Activated naive CD4-positive, alpha-beta T cell treated with anti-CD3 and anti-CD28 coated beads, Interleukin-2, amount 50 U/mL, for 16 hours (primary cell): ENCODE measurements at places on chromosomes 3 and 15.
A peak's percentile ranks its signal among the peaks of the same experiment; 100 is the strongest.

DNA sequence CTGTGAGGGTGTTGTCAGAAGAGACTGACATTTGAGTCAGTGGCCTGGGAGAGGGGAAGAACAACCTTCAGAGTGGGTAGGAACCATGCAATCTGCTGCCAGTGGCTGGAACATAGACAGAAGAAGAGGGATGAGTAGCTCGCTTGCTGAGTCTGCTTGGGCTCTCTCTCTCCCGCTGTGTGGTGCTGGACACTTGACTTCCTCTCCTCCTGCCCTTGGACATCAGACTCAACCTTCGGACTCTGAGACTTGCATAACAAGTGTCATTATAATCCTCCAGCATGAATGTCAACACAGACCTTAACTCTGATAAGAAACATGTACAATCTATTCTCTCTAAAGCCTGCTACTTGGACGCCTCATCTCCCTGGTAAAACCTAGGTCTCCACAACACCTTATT is 5.9 kb upstream of the NMD3 start:
- DNase-seq: no peak

GRCh38 chr3:58035524-58036255 is 27.5 kb downstream of the FLNB start:
- no peak for DNase-seq

- DNase-seq: peak; percentile 64
These were observed 89.3 kb upstream of the C2CD4B start for GRCh38 chr15:62254137-62254934.

- DNase-seq: peak; percentile 83
These were observed 23.6 kb downstream of the SEC61A1 start for GRCh38 chr3:128075522-128076482.

DNA sequence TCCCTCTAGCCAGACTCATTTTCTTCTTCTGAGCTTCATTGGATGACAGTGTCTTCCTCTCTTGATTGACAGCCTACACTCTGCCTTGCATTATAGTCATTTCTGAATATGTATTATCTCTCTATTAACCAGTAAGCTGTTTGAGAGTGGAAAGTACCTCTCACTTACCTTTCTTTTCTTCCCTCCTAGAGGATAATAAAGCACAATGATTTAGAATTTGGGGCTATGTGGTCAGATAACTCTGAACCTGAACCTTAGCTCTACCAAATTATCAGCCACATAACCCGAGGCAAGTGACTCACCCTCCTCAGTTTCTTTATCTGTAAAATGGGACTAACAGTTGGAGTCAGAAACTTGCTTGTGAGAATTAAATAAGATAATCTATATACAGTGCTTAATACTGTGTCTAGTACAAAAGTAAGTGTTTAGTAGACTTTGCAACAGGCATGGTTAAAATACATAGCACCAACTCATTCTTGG is 331.8 kb upstream of the TBL1XR1 start:
- no peak for DNase-seq

GRCh38 chr15:58529041-58529440 is 97.2 kb downstream of the LIPC start:
- no peak for DNase-seq

GRCh38 chr3:42711491-42712343 is 9.1 kb upstream of the HHATL start:
- no peak for DNase-seq

DNA sequence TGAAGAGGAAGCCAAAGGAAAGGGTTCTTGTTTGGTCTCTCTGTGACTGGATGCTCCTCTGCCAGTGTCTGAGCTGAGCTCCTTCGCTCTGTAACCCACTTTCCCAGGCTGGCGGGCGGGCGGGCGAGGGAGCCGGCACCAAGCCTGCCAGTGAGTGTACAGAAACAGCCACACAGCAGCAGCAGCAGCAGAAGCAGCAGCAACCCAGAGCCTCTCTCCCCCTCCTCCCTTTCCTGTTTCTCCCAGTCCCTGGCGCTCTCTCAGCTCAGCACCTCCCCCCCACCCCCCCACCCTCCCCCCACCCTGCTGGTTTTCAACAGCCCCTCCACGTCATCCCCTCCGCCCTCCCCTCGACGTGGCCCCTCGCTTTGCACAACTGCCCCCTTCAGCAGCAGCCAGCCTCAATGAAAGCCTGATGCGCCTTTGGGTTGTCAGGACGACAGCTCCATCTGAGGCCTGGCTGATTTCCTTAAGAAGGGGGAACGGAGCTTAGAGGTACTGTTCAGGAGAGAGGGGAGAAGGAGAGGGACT is at the start of gene LSAMP:
LSAMP (minus strand) TSS at position 177 of the 531 bp plus-strand sequence.
- no peak for DNase-seq

DNA sequence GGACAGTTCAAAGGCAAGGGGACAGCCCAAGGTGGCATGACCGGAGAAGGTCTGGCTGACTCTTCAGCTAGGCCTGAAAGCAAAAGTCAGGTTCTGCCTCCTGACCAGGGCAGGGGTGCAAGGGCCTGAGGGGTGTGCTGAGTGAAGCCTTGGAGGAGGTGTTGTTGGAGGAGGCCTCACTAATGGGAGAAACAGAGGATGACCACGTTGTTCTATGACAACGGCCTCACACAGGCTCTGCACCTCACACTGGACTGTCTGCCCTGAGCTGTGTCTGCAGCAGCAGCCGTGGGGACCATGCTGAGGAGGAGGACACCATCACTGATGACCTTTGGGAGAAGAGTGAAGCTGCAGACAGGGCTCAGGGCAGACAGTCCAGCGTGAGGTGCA is 116.9 kb upstream of the ABHD17C start:
- DNase-seq: no peak

DNA sequence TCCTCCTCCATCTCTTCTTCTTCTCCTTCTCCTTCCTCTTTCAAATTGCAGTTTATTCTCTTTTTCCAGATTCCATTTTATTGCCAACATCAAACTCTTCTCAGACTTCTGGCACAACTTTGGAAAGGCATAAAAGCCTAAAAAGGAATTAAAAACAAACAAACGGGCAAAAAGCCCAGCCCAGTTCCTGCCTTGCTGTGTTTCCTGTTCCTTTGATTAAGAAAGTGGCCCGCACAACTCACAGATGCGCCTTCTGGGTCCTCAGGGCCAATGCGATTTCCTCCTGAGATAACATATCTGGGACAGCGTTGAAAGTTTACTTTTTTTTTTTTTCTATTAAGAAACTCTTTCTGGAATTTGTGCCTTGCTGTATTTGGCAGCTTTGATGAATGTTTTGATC is 158.7 kb upstream of the UBE3A start:
- DNase-seq: no peak

DNA sequence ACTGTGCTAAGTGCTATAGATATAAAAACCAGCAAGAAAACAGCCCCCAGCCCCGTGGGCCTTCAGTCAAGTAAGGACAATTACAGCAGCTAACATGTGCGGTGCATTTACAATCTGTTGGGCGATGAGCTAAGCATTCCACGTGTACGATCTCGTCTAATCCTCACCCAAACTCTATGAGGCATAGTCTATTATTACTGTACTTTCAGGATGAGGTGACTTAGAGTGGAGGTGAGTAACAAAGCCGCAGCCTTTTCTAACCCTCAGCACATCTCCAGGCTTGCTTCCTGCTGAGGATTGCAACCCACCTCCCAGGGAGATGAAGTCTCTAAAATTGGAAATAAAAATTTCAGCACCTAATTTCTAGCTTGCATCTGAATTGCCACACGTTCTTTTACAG is 53.2 kb upstream of the MCF2L2 start:
- no peak for DNase-seq

- DNase-seq: no peak
These were observed 102.5 kb upstream of the PDZRN3 start for GRCh38 chr3:73727117-73727821.
